ENCODE measurements at places on chromosomes 2 and 18.

- DNase-seq, result no peak
These were observed 127.5 kb upstream of the CTAGE1 start for GRCh38 chr18:22545066-22545760.

GRCh38 chr2:237561221-237561620 is 5.2 kb upstream of the PRLH start:
- DNase-seq, result no peak

DNA sequence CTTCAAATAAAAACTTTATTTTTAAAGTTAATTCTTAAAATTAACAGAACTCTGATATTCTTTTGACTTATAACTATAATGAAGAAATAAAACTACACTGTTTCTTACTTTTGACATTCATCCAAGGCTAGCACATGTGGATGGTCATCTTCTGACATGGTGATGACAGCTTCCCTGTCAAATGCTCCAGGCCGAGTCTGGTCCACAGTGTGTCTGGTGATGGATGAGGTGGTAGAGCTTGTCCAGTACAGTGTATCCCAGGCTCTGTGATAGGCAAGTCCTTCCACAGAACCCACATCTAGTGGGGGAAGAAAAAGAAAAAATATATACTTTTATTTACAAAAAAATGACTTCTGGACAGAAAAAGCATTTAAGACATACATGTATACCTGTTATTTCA is 1529.5 kb downstream of the LRP1B start:
- DNase-seq, result no peak

DNA sequence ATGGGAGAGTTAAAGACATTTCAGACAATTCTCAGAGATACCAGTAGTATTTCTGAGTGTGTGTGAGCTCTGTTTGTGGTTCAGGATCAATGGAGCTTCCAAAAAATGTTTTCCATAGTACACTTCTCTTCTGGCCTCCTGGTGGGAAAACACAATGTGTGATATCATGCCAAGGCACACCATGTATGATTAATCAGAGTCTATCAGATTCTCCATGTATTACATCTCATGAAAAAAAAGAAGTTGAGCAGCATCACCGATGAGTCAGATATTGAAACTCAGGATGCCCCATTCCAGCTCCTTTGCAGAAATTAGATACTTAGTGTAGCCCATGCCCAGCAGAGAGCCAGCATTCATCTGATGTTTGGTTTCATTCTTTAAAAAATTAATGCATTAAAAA is 620.3 kb upstream of the POU3F3 start:
- DNase-seq, result no peak

GRCh38 chr2:104977958-104978357 is 59.9 kb upstream of the MRPS9 start:
- no peak for DNase-seq

All from NCI-H1694 treated with DMSO at 0.1 percent for 48 hours (cell line).